ENCODE measurements at places on chromosomes 5 and 9.
A peak's percentile ranks its signal among the peaks of the same experiment; 100 is the strongest.

DNA sequence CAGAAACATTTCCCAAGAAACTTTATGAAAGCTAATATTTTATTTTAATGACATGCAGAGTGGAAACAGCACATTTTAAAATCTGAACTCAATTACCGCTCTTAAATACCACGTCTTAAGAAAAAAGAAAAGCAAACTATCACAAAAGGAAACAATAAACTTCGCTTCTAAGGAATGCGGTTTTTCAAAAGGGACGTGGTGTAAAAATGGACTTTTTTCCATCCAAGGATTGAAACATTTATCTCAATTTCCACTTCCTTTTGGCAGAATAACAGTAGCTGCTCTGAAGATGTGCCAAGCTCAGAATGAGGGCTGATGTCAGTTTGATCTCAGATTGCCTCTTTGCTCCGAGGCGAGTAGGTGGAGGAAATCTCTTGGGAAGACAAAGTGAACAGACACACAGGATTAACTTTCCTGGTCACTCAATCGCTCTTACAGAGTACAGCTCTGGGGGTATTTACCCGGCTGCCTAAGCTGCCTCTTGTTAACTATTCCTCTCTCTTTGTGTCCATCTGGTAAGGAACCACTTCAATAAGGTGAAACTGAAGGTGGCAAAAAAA lies 158.5 kb downstream of the TRPM6 start:
- DNase-seq: no peak

DNA sequence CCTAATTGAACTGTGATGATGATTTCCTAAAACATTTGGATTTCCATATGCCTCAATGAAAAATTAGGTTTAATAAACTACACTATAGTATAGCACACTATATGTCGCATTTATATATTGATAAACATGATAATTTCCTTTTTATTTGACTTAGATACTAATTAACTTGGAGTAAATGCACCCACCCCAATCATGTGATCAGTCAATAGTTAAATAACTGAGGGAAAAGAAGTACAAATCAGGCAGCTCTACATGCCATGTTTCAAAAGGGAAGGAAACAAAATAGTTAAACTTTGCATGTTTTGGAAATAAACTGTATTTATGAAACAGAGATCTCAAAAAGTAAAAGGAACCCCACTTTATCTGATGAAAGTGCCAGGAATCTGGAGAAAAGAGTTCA lies 18.0 kb upstream of the GNE start:
- DNase-seq: no peak

- DNase-seq: no peak
Measured at GRCh38 chr5:113488645-113489184, 462 bp upstream of the MCC start.

DNA sequence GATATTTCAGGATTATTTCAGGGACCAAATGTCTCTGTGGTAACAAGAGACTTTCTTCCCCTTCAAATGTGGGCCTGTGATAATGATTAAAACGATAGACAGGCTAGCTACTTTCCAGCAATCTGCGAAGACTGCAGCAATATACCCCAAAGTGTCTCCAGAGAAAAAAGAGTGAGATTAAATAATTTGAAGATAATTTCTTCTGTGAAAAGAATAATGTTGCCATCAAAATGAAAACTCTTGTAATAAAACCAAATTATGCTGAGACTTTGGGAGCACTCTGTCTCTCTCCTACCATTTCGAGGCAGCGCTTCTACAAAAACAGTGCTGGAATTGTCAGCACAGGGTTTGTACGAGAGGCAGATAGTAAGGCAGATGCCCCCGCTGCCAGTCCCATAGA lies 104.2 kb upstream of the SPOCK1 start:
- DNase-seq: no peak

- DNase-seq: no peak
Measured at GRCh38 chr5:76820526-76820890, 1.7 kb downstream of the F2RL1 start.

- no peak for DNase-seq
Measured at GRCh38 chr5:41334221-41334620, 120.9 kb upstream of the C6 start.

DNA sequence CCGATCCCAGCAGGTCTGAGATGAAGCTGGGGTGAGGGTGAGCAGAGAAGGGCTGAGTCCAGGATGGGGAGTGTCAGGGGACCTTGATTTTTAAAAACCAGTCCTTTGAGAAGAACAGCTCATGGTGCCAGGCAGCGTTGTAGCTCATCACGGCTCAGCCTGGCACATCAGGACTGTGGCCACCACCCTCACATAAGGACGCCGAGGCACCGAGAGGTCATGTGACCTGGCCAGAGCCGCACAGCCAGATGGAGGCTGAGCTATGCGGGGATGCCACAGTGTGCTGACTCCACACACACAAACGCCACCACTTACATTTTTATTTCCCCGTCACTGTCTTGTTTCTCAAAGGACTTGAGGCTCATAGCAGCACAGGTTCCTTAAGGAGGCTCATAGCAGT lies 32.9 kb upstream of the CEP72 start:
- no peak for DNase-seq

- DNase-seq: no peak
Measured at GRCh38 chr5:82176115-82176814, 101.9 kb downstream of the RPS23 start.

DNA sequence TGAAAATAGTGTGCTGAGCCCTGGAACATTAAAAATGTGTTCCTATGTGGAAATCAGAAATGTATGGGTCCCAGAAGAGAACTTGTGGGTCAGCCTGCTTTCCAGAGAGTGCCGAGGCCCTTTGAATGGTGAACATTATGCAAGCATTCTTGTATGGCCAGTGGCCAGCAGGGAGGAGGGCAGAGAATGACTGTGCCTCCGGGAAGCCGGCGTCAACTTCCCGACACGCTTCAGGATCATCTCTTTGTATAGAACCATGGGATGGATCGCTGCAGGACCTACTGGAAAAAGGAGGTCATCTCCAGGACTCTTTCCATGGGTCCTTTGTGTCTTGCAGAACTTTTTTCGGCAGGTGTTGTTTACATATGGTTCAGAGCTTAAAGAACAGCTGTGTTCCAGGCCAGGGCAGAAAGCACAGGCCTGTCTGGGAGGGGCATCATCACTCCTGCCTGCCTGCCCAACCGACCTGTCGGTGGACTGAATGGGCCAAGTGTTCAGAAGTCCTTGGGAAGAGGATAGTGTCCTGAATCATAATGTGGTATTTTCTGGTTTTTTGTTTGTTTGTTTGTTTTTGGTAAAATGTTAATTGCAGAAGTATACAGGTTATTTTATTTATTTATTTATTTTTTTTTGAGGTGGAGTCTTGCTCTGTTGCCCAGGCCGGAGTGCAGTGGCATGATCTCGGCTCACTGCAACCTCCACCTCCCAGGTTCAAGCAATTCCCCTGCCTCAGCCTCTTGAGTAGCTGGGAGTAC lies 9.0 kb downstream of the PRRC2B start:
- DNase-seq: no peak

DNA sequence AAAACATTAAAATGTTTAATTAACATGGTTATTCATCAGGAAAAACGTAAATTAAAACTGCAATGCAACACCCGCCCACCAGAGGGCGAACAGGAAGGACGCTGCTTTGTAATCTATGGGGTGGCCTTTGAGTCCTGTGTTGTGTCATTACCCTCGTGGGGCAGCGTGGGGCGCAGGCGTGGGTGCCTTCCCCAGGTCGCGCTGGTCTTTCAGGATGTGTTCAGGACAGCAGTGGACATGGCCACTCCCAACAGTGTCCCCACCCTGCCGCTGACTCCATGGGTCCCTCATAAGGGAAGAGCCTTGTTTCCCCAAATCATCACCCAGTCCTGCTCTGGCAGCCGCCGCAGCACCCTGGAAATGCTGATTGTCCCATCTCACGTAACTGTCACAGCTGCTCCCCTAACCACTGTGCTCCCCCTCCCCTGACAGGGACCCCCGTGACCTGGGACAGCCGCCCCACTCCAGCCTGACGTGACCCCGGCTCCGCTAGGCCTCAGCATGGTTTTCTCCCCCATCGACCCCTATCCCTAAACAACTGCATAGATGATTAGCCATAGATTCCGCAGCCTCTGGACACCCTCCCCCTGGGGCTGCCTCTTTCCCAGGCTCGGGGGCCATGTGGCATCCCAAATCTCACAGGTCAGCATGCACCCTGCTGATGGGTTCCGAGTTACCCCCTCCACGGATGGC lies 36.4 kb downstream of the GLT6D1 start:
- peak; percentile 84 for DNase-seq

- peak; percentile 65 for DNase-seq
Measured at GRCh38 chr5:150410524-150411244, 2.0 kb downstream of the CD74 start.

GRCh38 chr5:124648902-124649467 lies 97.5 kb downstream of the ZNF608 start:
- no peak for DNase-seq

DNA sequence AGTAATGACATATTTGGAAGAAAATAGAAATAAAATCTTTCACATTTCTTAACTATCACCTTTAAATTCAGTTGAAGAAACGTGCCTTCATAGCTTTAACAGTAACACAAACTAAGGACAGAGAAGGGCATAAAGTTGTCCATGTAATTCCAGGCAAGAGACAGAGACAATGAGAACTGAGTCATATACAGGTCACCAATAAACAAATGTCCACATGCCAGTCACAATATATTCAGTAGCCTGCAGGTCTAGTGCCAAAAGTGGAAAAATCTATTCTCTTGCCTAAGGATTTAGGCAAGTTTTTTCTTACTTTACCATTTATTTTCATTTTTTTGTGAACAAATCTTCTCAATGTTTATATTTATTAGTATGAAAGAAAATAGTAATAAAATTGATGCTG lies 1711.5 kb upstream of the NUDT12 start:
- no peak for DNase-seq

- no peak for DNase-seq
Measured at GRCh38 chr9:130939405-130940026, 469 bp upstream of the FIBCD1 start.

GRCh38 chr5:157342822-157343402 lies 77.0 kb downstream of the CYFIP2 start:
- peak; percentile 68 for DNase-seq

- DNase-seq: no peak
Measured at GRCh38 chr5:107813559-107813958, 142.8 kb upstream of the EFNA5 start.

- DNase-seq: no peak
Measured at GRCh38 chr9:115046199-115046598, 71.8 kb downstream of the TNC start.

DNA sequence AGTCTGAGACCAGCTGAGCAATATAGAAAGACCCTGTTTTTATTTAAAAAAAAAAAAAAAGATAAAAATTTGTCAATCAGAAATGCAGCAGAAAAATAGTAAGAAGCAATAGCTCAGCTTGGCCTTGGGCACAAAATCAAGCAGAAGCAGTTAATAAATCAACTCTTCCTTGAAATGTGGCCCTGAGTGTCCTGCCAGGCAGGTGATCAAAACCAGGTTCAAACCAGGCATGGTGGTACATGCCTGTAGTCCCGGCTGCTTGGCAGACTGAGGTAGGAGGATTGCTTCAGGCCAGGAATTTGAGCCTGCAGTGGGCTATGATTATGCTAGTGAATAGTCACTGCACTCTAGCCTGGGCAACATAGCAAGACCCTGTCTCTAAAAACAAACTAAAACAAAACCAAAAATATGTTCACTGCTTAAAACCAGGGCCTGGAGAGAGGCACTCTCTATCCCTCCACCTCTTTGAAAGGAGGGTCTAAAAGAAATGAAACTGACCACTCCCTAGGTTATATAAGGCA lies 27.9 kb upstream of the KLF9 start:
- DNase-seq: no peak

GRCh38 chr9:83061990-83062650 lies 822 bp downstream of the RASEF start:
- no peak for DNase-seq

DNA sequence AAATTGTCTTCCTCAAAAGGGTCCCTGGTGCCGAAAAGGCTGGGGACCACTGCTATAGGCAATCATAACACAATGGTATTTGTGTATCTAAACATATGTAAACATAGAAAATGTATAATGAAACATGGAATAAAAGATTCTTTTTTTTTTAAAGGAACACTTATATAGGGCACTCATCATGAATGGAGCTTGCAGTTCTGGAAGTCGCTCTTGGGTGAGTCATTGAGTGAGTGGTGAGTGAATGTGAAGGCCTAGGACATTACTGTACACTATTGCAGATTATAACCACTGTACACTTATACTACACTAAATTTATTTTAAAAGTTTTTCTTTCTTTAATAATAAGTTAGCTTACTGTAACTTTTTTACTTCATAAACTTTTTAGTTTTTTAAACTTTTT lies 176.4 kb downstream of the ARRDC3 start:
- no peak for DNase-seq

DNA sequence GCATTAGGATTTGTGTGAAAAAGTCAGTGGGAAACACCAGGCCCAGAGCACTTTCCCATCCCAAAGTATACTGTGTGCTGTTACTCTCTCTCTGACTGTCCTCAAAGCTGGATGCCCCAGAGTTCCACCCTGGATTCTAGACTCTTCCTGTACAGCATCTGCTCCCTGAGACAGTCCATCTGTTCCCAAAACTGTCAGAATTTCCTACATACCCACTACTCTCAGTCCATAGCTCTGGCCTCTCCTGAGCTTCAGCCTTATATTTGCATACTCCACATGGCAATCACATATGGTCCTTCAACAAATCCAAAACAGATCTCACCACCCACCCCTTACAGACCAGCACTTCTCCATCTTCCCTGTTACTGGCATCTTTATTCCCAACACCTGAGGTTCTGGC lies 9.5 kb downstream of the ELP1 start:
- DNase-seq: no peak

GRCh38 chr5:68679041-68679440 lies 414.8 kb upstream of the SLC30A5 start:
- no peak for DNase-seq

- DNase-seq: no peak
Measured at GRCh38 chr5:172911628-172911880, 47.7 kb upstream of the RPL26L1 start.

DNA sequence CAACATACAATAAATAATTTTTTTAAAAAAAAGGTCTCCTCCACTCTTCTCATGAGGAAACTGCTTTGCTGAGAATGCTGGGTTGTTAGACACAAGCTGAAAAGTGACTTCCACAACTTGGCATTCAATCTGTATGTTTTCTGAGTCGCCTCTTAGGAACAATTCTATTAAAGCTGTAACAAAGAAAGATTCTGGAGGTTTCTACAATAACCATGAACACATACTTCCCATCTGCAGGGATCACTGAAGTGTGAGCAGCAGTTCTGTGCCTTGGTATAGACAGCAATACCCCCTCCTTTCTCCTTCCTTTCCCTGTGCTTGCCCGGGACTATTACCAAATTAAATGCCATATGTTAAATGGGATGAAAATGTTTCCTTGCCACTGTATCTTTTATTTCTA lies 1.5 kb downstream of the DIRAS2 start:
- no peak for DNase-seq

GRCh38 chr5:110623874-110624273 lies 102.6 kb downstream of the TMEM232 start:
- DNase-seq: no peak

- no peak for DNase-seq
Measured at GRCh38 chr9:69945671-69946141, 97.9 kb upstream of the MAMDC2 start.
